ENCODE measurements at places on chromosomes 12 and 14.

GRCh38 chr14:24398653-24399446, at the start of gene NYNRIN:
NYNRIN (plus strand) TSS chr14:24399003; CDS start chr14:24399247, 244 bp downstream.
- H3K36me3 ChIP-seq, result no peaks in the 10 kb centered on the region
- peak; percentile 36 for DNase-seq
- no peak within 1 kb of the TSS for H3K27ac ChIP-seq
- H3K4me1 ChIP-seq, result peaks cover 6% of the 10 kb centered on the region
- peak within 1 kb of the TSS; percentile 30 for H3K4me3 ChIP-seq

DNA sequence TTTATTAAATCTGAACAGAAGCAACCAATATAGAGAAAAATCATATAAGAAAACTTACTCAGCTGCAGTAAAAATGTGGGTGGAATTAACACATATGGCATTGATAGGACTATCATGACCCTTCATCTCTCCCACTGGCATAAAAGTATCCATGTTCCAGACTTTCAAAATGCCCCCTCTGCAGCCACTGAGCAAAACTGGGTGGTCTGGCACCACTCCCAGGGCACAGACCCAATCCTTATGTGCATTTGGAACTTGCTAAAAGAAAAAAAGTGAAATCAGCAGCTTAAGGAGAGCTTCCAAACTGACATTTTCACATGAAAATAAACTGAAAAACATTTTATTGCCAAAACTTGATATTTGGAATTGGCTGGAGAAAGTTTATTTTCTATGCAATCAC, 141.5 kb downstream of the KIF21A start:
- H3K4me1 ChIP-seq, result no peaks in the 10 kb centered on the region
- no peak for DNase-seq
- H3K36me3 ChIP-seq, result peaks cover 5% of the 10 kb centered on the region
- no peaks in the 10 kb centered on the region for H3K27me3 ChIP-seq
- H3K27ac ChIP-seq, result no peak overlapping the region

DNA sequence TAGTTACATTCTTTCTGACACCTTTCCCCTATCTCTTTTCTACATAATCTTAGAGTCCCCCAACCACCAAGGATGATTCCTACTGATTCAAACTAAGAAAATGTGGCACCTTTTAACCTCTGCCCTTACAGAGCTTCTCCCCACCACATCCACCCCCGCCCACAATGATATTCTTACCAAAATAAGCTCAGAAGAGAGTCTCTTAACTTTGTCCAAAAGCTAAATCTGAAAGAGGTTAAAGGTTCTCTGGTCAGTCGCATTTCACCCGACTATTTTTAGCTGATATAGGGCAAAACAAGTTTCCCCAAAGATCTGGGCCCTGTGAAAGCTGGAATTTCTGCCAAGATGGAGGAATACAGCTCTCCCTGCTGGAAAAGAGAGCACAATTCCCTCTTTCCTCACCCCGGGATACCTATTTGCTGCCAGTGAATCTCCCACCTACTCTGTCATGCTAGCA, 128.6 kb downstream of the ZFP36L1 start:
- no peaks in the 10 kb centered on the region for H3K27me3 ChIP-seq
- no peaks in the 10 kb centered on the region for H3K36me3 ChIP-seq
- H3K27ac ChIP-seq, result no peak overlapping the region
- DNase-seq, result peak; percentile 23

GRCh38 chr14:77541905-77542304, 43.3 kb upstream of the ISM2 start:
- H3K27ac ChIP-seq, result peak overlapping the region; percentile 6
- H3K4me1 ChIP-seq, result peaks cover 17% of the 10 kb centered on the region
- no peak for DNase-seq
- H3K36me3 ChIP-seq, result peaks cover 23% of the 10 kb centered on the region
- no peaks in the 10 kb centered on the region for H3K27me3 ChIP-seq

- H3K27ac ChIP-seq, result no peak overlapping the region
- H3K27me3 ChIP-seq, result no peaks in the 10 kb centered on the region
- no peak overlapping the region for H3K4me3 ChIP-seq
- H3K36me3 ChIP-seq, result no peaks in the 10 kb centered on the region
Observed at GRCh38 chr14:33232031-33232430, 293.4 kb downstream of the NPAS3 start.

- no peaks in the 10 kb centered on the region for H3K27me3 ChIP-seq
- peak overlapping the region; percentile 95 for H3K27ac ChIP-seq
- H3K4me3 ChIP-seq, result peak overlapping the region; percentile 80
- peaks cover 9% of the 10 kb centered on the region for H3K36me3 ChIP-seq
Observed at GRCh38 chr12:643475-644302, 19.6 kb downstream of the NINJ2 start.

GRCh38 chr12:42442311-42442759, 116.4 kb downstream of the PPHLN1 start:
- peaks cover 56% of the 10 kb centered on the region for H3K36me3 ChIP-seq
- H3K4me3 ChIP-seq, result no peak overlapping the region
- no peak for DNase-seq

DNA sequence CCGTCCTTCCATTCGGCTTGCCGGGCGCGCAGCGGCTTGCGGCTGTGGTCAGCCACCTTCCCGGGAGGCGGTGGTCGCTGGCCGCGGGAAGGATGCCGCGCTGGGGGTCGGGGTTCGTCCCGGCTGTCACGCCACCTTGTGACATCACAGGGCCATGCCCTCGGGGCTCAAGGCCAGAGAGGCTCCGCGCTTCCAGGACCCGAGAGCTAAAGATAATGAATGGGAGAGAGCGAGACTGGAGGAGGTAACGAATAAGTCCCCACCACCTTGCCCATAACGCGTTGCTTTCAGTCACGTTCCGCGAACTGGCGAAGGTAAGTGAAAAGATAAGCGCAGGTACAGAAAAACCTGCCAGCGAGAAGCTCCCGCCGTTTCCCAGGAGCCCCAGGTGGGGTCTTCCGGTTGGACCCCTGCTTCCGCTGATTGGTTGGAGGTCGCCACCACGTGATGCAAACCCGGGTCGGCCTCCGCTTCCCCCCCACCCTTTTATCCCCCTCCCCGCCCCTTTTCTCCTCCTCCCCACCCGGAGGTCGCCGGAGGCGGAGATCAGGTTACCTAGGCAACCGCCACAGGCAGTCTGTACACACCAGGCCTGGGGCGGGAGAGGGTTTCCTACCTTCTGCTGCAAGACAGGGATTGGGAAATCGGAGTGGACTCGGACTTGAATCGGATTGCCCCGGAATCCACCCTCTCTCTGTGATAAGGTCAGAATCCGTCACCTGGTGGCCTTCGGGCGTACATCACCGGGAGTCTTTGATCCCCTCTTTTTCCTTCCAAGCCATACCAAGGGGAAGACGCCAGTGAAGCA, at the start of gene LRRC9:
Gene LRRC9, plus strand, starts transcription at position 575 of the 808 bp plus-strand sequence.
- peak; percentile 10 for DNase-seq
- no peaks in the 10 kb centered on the region for H3K36me3 ChIP-seq
- peaks cover 5% of the 10 kb centered on the region for H3K4me1 ChIP-seq
- peak within 1 kb of the TSS; percentile 16 for H3K4me3 ChIP-seq
- H3K27ac ChIP-seq, result no peak within 1 kb of the TSS
- peaks cover 51% of the 10 kb centered on the region for H3K27me3 ChIP-seq

- H3K4me1 ChIP-seq, result peaks cover 32% of the 10 kb centered on the region
- peaks cover 50% of the 10 kb centered on the region for H3K36me3 ChIP-seq
- no peak for DNase-seq
Observed at GRCh38 chr14:52730709-52731111, 744 bp downstream of the STYX start.

- DNase-seq, result no peak
- peaks cover 2% of the 10 kb centered on the region for H3K4me1 ChIP-seq
- H3K4me3 ChIP-seq, result no peak overlapping the region
- peaks cover 5% of the 10 kb centered on the region for H3K27me3 ChIP-seq
Observed at GRCh38 chr14:77068517-77069200, 29.4 kb upstream of the CIPC start.

- H3K4me1 ChIP-seq, result peaks cover 40% of the 10 kb centered on the region
- H3K27ac ChIP-seq, result peak within 1 kb of the TSS; percentile 60
- no peaks in the 10 kb centered on the region for H3K36me3 ChIP-seq
- H3K4me3 ChIP-seq, result no peak within 1 kb of the TSS
- no peak for DNase-seq
Observed at GRCh38 chr12:53049571-53050318, at the start of gene TNS2. TNS2 (plus strand) TSS chr12:53050065; CDS start chr12:53050186, 121 bp downstream.

- no peak overlapping the region for H3K27ac ChIP-seq
- no peaks in the 10 kb centered on the region for H3K27me3 ChIP-seq
- H3K36me3 ChIP-seq, result no peaks in the 10 kb centered on the region
- H3K4me1 ChIP-seq, result no peaks in the 10 kb centered on the region
Observed at GRCh38 chr12:20631711-20632110, 63.4 kb upstream of the SLCO1C1 start.

DNA sequence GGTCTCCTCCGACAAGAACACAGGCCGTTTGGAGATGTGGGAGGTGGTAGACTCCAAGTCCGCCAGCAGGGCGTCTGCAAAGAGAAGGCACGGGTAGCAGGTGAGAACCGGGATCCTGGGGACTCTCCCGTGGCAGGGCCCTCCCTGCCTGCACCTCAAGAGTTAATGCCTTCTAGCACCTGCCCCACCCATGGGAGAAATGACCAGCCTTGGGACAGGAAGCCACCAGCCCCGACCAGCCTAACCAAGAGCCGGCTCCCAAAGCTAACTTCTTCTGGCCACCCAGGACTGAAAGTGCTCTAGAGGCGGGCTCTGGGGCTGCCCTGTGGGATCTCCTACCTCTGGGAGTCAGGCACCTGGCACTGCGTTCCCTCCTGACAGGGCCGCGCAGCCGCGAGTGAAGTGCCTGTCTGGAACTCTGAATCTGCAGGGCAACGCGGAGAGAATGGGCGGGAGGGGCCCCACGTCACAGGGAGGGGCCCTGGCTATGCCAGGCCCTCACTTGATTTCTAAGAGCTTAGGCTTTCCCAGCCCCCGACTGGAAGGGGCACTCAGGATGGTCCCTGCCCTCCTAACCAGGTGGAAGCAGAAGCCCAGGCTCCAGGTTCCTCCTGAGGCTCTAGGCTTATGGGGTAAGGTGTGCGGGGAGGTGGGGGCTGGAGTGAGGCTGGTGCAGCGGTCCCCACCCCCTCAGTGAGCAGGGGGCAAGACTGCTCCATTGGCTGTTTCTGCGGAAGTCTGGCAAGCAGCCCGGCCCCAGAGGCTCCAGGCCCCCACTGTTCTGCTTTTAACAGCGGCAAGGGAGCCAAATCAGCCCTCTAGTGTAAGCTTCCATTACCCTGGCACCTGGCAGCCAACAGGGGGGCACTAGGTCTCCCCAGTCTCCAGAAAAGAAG, 23.6 kb upstream of the RPLP0 start:
- H3K4me3 ChIP-seq, result no peak overlapping the region
- DNase-seq, result no peak
- peak overlapping the region; percentile 87 for H3K27ac ChIP-seq
- peaks cover 49% of the 10 kb centered on the region for H3K4me1 ChIP-seq
- H3K36me3 ChIP-seq, result peaks cover 38% of the 10 kb centered on the region

- peak; percentile 88 for DNase-seq
- peaks cover 5% of the 10 kb centered on the region for H3K36me3 ChIP-seq
- H3K4me3 ChIP-seq, result peak overlapping the region; percentile 77
Observed at GRCh38 chr12:132444957-132445883, 44.7 kb upstream of the FBRSL1 start.

- no peak overlapping the region for H3K4me3 ChIP-seq
- peaks cover 3% of the 10 kb centered on the region for H3K4me1 ChIP-seq
- peaks cover 5% of the 10 kb centered on the region for H3K36me3 ChIP-seq
- H3K27ac ChIP-seq, result no peak overlapping the region
- DNase-seq, result no peak
Observed at GRCh38 chr12:3795066-3795465, 42.2 kb upstream of the CRACR2A start.

DNA sequence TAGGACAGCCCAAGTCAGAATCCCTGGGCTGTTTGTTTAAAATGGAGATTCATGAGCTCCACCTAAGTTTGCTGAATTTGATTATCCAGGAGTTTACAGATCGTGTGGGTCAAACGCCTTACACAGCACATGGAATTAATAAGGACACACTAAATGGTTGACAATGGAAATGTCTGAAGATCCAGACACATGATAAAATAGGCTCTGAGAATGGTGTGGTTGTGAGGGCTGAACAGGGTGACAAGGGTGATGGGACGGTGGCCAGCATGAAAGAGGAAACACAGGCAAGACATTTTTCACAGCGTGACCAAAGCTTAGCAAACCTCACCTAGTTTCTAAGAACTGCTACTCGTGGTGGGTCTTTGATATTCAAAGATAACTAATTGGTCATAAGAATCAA, 12.5 kb downstream of the VWF start:
- no peaks in the 10 kb centered on the region for H3K27me3 ChIP-seq
- no peak for DNase-seq
- no peaks in the 10 kb centered on the region for H3K36me3 ChIP-seq
- no peaks in the 10 kb centered on the region for H3K4me1 ChIP-seq
- no peak overlapping the region for H3K27ac ChIP-seq

DNA sequence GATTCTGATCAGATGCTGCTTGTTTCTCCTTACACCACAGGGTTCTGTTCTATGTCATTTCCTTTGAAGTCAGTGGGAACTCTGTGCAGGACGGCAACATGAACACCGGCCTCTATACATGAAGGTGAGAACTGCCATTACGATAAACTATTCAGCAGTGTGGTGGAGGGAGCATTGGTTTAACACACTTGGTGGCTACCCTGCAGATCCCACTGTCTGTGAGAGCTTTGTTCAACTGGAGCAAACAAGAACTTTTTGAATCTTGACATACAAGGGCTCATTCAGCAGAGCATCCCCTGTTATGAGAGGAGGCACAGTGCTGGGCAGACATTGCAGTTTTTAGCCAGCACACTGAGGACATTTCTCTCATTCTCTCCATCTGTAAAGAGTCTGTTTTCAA, 10.7 kb upstream of the FRS2 start:
- no peaks in the 10 kb centered on the region for H3K4me1 ChIP-seq
- no peak for DNase-seq
- no peaks in the 10 kb centered on the region for H3K27me3 ChIP-seq
- H3K4me3 ChIP-seq, result no peak overlapping the region

- no peaks in the 10 kb centered on the region for H3K4me1 ChIP-seq
- H3K27me3 ChIP-seq, result no peaks in the 10 kb centered on the region
- H3K27ac ChIP-seq, result no peak overlapping the region
- DNase-seq, result no peak
- H3K36me3 ChIP-seq, result no peaks in the 10 kb centered on the region
- H3K4me3 ChIP-seq, result no peak overlapping the region
Observed at GRCh38 chr12:127690161-127690560, 576.8 kb upstream of the TMEM132C start.

DNA sequence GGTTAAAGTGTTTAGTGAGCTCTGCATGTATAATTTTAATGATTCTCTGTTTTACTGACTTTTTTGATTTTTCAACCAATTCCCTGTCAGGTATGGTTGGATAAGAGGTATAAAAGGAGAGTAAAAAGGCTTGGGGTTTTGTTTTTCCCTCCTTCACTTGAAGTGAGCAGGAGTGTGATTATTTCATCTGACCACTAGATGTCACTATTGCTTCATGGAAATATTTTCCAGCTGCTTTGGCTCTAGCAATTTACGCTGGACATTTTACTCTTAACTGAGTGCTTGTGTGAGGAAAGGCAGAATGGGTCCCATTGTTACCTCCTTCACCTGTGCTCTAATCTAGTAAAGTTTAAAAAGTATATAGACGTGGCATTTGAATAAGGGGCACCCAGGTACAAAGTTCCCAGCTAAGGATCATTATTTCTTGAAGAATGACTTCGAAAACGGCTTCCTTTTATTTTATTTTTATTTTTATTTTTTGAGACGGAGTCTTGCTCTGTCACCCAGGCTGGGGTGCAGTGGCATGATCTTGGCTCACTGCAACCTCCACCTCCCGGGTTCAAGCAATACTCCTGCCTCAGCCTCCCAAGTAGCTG, 66.5 kb downstream of the TBC1D30 start:
- peak; percentile 21 for DNase-seq
- H3K36me3 ChIP-seq, result no peaks in the 10 kb centered on the region
- no peaks in the 10 kb centered on the region for H3K4me1 ChIP-seq
- peaks cover 10% of the 10 kb centered on the region for H3K27me3 ChIP-seq
- H3K27ac ChIP-seq, result no peak overlapping the region
